ENCODE measurements at places on chromosomes 1 and 21.

DNA sequence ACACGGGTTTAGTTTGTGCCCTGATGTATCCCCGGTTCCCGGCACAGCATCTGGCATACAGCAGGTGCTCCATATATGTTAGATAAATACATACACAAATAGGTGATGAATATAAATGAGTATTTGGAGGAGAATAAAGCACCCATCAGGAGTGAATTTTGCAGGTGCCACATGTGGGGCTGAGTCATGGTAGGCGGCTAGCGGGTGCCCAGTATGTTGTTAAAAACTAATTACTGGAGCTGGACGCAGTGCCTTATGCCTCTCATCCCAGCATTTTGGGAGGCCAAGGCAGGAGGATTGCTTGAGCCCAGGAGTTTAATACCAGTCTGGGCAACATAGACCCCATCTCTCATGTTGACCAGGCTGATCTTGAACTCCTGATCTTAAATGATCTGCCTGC lies 16.7 kb upstream of the WASF2 start:
- DNase-seq = no peak

GRCh38 chr1:107000902-107001301 lies 55.6 kb upstream of the PRMT6 start:
- DNase-seq = no peak

DNA sequence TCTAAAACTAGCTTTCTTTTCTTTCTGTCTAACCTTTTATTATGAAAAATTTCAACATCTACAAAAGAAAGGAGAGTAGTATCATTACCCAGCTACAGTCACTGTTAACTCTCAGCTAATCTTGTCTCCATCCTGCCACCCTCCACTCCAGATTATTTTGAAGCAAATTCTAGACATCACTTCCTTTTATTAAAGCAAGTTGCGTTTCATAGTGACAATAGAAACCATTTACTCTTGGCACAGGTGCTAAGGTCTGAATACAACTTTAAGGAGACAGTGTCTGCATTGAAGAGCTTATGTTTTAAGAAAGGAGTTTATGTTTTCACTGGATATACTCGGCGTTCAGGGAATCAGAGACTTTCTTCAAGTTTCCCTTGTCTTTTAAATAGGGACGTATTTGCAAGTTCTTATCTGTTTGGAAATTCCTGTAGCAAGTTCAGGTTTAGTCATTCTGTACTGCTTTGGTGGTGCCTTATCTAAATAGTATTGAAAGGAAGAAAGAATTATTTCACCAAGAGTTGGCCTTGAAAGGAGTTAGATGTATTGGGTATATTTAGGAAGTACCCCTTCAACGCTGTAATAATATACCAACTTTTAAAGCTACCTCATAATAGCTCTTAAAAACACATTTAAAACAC lies 42.7 kb downstream of the ITSN1 start:
- no peak for DNase-seq

DNA sequence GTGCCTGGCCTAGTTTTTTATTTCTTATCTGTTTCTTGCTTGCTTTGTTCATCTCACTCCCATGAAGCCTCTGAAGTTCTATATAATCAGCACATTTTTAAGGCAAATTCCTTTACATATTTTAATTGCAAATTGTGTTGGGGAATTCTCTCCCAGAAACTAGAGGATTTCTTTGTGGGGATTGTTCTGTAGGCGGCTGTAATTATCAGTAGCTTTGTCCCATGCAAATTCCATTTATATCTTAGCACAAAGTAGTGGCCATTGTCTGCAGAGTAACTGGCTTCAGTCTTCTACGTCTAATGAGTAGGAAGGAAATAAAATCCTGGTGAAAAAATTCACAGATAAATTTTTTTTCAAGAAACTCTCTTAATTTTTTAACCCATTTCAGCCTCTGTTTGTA lies 35.7 kb downstream of the CLEC20A start:
- DNase-seq = no peak

DNA sequence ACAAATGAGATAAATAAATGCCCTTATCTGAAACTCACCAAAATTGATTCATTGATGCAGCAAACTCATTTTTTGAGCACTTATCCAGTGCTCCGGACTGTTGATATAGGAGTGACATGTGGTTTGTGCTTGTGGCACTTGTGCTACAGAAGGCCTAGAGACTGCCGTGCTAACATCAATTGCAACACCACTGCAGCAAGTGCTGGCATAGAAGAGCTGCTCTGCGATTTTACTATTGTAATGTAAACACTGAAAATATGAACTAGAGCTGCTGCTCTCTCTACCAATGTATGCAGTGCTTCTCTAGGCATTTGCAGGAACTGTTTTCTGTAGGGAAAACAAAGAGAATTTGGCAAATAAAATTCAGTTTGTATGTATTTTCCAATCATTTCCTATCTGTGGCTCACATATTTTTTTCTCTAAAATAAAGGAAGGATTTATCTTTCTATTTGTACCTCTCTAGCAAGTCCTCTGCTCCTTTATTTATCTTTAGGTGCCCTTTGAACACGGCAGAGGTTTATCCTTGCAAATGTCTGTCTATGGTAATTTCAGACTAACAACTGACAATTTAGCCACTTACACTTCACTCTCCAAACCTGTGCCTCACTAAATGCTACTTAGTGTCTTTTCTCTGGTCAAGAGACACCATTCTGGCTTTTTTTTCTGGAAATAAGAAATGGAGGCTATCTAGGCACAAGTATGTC lies 409.5 kb upstream of the ADGRL2 start:
- DNase-seq = no peak

GRCh38 chr1:54996869-54997710 lies 1.6 kb upstream of the BSND start:
- DNase-seq = no peak

DNA sequence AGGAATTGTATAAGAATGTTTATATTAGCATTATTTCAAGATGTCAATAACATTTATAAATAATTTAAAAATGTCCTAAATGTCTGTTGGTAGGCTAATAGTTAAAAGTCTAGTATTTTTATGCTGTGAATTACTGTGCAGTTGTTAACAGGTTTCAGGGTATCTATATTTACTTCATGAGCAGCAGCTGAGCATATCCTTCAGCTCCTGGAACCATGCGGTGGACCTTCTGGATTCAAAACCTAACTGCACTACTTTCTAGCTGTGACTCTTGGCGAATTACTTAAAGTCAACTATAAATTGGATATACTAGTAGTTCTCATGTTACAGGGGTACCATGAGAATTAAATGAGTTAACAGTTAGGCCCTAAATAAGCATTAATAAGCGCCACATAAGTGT lies 3.7 kb downstream of the CEP350 start:
- DNase-seq = no peak

- no peak for DNase-seq
These were observed 353.6 kb downstream of the RRAGC start for GRCh38 chr1:38505944-38506343.

- no peak for DNase-seq
These were observed 59.6 kb downstream of the FOXO6 start for GRCh38 chr1:41420860-41421259.

GRCh38 chr1:3038571-3039181 lies 17.4 kb downstream of the ACTRT2 start:
- DNase-seq = no peak

- DNase-seq = no peak
These were observed 53.8 kb upstream of the LRRC8C start for GRCh38 chr1:89578946-89579684.

DNA sequence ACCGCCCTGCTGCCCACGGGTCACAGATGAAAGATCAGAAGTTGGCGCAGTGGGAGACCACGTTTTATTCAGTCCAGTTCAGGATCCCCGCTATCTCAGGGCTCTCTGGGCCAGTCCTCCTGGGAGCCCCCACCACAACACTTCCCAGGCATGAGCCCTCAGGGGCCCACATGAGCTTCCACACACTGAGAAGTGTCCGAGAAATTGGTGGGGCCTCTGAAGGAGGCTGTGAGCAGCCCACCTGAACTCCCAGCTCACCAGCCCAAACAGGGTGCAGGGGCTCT lies 12.1 kb downstream of the TRIM46 start:
- no peak for DNase-seq

DNA sequence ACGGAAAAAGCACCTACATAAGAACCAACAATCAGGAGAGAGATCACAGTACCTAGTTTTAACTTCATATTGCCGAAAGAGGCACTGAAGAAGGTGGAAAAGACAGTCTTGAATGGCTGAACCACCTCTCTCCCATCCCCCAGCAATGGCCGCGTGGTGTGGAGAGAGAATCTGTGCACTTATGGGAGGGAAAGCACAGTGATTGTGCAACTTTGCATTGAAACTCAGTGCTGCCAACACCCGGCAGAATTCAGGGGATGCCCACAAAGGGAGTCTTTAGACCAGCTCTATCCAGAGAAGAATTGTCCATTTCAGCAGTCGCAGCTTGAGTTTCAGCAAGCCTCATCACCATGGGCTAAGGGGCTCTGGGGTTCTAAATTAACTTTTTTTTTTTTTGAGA lies 186.3 kb upstream of the USP25 start:
- DNase-seq = no peak

DNA sequence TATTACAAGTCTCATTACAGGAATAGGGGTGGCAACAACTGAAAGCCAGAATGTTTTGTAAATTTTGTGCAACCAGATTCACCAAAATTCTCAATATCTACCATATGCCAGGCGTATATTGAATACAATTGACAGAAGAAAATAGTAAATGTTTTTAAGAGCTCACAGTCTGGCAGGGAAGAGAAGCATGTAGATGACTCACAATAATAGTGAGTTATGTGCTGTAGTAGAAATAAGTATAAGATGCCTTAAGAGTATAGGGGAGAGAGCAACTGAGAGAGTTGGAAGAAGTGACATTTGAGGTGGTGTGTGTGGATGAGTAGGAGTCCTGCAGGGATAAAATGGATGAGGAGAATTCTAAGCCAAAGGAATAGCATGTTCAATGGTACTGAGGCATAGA lies 170.5 kb upstream of the FGGY start:
- DNase-seq = no peak

- no peak for DNase-seq
These were observed 21.1 kb downstream of the PAX7 start for GRCh38 chr1:18651713-18652112.

- no peak for DNase-seq
These were observed 11.4 kb downstream of the GGPS1 start for GRCh38 chr1:235339746-235340145.

DNA sequence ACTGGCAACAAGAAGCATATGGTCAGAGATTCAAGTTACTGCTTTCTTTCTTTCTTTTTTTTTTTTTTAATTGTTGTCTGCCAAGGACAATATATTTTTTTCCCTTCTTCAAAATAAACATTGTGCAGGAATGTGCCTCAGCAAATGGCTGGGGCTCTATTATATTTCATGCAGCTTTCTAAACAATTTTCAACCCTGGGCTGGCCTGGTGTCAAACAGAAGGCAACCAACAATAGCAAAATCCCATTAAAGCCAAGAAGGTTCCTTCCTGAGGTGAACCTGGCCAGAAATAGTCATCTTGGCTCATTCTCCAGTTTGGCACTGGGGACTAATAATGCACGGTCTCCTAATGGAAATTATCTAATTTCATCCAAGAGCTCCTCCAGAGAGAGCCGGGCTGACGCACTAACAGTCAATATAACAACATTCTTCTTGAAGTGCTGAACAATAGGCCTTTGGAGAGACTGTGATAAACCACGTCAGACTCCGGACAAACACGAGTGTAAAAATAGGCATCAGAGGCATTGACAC lies 35.7 kb upstream of the HLX start:
- DNase-seq = no peak

DNA sequence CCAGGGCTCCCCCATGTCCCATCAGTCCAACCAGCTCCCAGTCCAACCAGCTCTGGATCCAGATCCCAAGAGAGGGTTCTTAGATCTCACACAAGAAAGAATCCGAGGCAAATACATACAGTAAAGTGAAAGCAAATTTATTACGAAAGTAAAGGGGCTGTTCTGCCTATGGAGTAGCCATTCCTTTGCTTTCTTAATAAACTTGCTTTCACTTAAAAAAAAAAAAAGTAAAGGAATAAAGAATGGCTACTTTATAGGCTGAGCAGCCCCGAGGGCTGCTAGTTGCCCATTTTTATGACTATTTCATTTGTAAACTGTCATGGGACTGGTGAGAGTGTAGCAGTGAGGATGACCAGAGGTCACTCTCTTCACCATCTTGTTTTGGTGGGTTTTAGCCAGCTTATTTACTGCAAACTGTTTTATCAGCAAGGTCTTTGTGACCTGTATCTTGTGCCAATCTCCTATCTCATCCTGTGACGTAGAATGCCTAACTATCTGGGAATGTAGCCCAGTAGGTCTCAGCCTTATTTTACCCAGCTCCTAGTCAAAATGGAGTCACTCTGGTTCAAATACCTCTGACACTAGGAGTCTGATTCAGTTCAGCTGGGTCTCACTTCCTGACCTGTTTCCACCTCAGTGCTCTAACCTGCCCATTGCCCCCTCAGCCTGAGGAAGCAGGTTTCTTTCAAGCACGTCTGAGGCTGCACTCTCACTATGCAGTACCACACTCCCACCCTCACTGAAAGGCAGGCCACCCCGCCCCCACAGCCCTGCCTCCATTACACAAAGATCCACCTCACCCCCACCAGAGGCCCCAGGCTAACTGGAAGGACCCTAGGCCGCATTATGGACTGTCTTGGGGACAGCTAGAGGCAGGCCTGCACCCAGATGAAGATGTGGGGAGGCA lies 26.5 kb upstream of the ATP2B4 start:
- DNase-seq = no peak

GRCh38 chr1:27872059-27872801 lies at the start of gene THEMIS2:
TSS of gene THEMIS2 (plus strand) at chr1:27872544. CDS start at chr1:27872572, 28 bp downstream.
- peak; percentile 59 for DNase-seq

- DNase-seq = no peak
These were observed 21.3 kb upstream of the ATF3 start for GRCh38 chr1:212587016-212587887.

DNA sequence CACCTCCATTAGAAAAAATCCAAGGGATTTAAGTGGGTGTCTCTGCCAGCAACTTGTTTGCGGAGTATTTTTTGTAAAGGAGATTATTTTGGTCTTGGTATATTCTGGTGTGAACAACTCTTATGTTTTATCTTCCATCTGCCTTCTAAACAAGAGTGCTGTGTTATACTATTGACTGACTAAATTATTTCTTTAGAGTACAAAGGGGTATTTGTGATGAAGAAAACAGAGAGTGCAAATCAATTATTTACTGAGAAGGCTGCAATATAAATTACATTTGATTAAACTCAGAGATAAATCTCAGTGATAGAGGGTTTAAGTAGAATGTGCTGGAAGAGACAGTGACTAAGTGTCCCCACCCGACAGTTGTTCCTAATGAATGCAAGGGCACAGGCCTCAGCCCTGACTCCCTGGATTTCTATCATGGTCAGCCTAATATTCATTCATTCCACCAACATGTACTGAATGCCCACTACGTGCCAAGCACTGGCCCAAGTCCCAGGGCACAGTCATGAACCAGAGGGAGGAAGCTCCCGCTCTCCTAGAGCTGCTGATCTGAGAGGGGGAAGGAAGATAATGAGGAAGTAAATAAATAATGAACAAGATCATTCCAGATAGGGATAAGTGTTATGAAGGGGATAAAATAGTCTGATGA lies 196.9 kb upstream of the C8B start:
- no peak for DNase-seq
